ENCODE measurements at places on chromosomes 13 and 19. TPM values are rescaled to one million over a fixed set of nuclear protein-coding genes. Genes with fewer than 3 reads are reported as not detected.

- DNase-seq = no peak
Observed at GRCh38 chr13:60351326-60351725, 45.7 kb upstream of the TDRD3 start.

- peak; percentile 40 for DNase-seq
Observed at GRCh38 chr19:6613711-6614110, 22.8 kb upstream of the CD70 start.

FREM2 gene
- total RNA-seq = 0.07 TPM

DNA sequence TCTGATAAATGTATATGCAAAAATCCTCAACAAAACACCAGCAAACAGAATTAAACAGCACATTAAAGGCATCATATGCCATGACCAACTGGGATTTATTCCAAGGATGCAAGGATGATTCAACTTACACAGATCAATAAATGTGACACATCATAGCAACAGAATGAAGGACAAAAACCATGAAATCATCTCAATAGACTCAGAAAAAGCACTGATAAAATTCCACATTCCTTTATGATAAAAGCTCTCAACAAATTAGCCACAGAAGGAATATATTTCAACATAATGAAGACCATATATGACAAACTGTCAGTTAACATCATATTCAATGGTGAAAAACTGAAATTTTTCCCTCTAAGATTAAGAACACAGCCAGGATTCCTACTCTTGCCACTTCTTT lies 691.6 kb downstream of the DIAPH3 start:
- no peak for DNase-seq

ADAMTSL5 gene
- 6.0 TPM for total RNA-seq

DNA sequence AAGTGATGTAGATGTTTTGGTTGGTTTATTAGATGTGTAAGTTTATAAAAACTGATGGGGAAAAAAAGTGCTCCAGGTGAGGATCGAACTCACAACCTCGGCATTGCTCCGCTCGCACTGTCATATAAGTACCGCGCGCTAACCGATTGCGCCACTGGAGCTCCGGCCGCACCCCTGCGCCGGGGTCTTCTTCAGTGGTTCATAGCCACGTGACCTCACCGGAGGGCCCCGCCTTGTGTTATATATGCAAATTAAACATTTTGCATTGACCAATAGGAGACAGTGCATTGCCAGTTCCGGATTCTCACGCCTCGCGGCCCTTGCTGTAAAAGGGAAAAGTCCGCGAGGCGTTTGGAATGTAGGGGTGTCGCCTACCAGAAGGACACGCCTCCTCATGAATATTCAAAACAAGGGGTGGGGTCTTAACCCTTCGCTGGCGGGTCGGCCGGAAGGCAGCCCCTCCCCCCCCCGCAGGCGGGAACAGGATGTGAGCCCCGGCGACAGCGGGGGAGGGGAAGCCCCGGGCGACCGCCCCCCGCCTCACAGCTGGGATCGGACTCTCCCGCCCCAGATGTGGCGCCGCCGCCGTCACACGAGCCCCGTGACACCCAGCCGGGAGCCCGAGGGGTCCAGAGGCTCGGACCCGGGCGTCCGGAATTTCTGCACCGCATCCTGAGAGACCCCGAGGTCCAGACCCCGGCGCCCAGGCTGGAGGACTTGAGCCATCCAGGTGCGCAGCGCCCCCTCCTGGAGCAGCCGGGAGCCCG lies at the start of gene PLEKHG2:
TSS of gene PLEKHG2 (plus strand) at position 570 of the 767 bp plus-strand sequence. CDS start 1,418 bp downstream, outside the sequence.
- peak; percentile 98 for DNase-seq

DNA sequence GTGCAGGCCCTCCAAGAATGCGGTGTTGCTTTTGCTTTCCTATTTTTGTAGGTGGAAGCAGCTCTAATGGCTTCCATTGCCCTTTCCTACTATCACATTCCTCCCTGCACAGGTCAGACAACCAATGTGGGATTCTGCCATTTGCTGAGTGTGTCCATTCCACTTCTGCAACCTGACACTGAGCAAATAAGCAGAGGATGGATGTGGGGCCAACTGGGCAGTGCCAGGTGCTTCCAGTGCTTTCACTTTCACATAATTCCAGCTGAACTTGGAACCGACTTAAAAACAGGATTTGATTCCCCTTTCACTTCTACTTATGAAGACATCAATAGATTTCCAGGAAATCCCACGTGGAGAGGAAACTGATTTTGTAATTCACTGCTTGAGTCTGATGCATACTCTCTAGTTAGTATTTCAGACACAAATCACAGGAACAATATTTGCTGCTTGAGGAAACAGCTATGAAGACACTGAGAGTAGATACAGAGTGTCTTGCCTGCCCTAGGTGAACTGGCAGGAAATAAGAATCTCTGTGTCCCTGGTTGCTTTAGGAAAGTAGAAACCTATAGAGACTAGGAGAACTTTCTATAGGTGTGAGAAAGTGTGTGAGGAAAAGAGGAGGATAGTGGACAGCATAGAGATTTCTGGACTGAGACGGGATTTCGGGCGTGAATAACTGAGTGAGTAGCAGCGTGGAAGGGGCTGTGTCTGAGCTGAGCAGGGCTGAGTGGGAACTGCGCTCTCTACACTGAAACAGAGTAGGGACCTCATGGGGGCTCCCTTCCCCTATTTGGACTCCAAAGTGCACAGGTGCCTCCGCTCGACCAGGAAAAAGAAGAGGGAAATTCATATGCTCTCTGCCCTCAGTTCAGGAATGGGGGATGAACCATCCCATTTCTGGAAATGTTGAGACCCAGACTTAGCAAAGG lies 22.5 kb downstream of the LGALS16 start:
- no peak for DNase-seq

DNA sequence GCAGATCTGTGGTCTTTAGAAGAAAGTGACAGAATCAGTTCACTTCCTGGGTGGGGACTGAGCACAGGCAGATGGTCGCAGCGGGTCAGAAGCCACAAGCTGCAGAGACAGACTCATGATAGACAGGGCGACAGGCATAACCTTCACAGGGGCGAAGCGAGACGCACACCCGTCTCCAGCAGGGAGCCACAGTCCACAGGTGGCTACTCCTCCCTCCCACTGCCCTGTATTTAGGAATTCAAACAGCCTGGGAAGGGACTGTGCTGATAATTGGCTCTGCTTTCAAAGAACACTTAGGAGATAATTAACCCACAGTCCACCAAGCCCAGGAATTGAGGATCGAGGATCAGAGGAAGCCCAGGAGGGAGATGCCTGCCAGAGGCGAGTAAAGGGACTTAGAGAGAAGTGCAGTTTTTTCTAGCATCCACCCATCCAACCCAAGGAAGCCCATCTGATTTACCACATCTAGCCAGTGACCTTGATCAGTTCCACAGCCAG lies 23.2 kb downstream of the RFX2 start:
- DNase-seq = no peak

PLIN5 gene
- total RNA-seq = not detected

DNA sequence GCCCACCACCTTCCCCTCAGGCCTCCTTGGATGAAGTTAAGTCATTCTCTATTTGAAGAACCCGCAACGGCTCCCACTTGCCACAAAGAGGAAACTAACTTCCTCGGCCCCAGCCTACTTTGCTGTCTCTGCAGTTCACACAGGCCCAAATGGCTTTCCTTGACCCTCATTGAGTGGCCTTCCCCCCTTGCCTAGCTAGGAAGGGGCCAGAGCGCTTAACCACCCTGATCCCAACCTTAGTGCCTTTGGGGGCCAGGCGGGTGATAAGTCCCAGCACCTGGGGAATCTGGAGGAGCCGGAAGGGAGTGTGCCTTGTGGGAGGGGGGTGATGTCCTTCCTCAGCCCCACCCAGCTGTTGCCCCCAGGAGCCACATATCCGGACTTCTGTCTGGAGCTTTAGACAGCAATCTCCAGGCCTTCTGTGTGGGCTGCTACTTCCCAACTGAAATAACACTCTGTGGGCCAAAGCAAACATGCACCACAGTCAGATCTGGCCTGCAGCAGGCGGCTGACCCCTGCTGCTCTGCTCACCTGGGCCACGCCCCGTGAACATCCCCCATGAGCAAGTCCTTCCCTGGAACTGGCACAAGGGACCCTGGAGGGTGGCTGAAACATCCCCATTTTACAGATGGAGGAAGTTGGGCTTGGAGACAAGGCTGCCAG lies 10.5 kb downstream of the NECTIN2 start:
- DNase-seq = no peak

CPAMD8 gene
- total RNA-seq = 0.17 TPM

ZNF560 gene
- 0.34 TPM for total RNA-seq

GRCh38 chr13:91724591-91724990 lies 326.2 kb downstream of the GPC5 start:
- DNase-seq = no peak

DNA sequence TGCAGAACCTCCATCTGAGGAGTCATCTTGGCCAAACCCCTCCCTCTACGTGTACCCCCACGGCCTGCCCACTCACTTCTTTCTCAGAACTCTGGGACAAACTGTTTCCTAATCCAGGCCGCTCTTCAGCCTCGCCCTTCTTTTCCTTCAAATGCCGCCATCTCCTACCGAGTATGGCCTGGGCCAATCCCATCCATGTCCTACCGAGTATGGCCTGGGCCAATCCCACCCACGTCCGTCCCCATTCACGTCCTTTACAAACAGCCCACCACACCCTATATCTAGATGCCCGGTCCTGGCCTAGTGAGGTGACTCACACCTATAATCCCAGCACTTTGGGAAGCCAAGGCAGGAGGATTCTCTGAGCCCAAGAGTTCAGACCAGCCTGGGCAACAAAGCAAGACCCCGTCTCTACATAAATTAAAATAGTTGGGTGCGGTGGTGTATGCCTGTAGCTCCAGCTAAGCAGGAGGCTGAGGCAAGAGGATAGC lies 1.1 kb downstream of the TMEM160 start:
- DNase-seq = no peak

- no peak for DNase-seq
Observed at GRCh38 chr19:35514282-35514809, 897 bp upstream of the DMKN start.

DNA sequence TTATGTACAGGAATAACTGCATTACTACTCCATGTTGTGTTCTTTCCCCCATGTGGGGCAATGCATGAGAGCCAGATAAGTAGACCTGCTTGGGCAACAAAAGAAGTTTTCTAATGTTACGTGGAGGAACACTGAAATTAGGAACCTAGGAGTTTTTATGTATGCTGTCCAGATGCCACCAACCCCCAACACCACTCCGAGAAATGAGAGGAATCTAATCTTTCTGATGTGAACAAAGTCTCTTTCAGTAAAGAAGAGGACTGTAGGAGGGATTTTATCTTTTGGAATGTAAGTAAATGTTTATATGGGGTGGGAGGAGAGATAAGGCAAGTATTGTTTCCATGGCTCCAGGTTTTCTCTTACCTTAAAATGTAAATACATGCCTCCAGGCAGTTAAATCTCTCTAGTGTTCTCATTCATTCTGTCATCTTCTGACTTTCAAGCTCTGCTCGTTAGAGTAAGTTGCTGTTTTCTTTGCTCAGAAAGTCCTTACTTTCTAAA lies 820.6 kb downstream of the PCDH17 start:
- DNase-seq = no peak

GRCh38 chr13:78046331-78046730 lies 127.7 kb upstream of the EDNRB start:
- no peak for DNase-seq

DNA sequence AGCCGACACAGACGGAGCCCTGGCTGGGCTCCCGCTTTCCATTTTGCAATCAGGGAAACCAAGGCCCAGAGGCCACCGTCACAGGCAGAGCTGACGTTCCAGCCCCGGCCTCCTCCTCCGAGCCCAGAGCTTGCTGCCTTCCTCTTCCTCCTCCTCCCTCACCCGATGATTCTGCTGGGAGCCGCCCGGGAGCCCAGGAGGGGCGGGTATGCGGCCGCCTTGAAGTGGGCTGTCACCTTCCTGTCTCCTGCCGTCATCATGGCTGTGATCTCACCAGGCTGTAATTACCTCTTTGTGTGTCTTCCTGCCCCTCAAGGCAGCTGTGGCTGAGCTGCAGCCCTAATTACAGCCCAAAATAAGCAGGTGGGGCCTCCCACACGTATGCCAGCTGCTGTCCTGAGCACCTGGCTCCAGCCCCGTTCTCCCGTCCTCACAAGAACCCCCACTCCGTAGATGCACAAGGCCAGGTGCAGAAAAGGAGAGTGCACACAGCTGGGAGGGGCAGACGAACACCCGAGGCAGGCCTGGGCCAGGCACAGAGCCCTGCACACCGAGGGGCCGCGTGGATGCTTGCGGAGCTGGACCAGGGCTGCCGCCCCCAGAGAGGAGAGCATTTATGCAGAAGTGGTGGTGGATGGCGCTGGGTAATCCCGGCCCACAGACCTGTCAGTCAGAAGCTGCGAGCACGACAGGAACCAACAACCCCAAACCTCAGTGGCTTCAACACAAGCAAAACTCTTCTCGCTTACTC lies 4.0 kb downstream of the TPGS1 start:
- DNase-seq = peak; percentile 87

DNA sequence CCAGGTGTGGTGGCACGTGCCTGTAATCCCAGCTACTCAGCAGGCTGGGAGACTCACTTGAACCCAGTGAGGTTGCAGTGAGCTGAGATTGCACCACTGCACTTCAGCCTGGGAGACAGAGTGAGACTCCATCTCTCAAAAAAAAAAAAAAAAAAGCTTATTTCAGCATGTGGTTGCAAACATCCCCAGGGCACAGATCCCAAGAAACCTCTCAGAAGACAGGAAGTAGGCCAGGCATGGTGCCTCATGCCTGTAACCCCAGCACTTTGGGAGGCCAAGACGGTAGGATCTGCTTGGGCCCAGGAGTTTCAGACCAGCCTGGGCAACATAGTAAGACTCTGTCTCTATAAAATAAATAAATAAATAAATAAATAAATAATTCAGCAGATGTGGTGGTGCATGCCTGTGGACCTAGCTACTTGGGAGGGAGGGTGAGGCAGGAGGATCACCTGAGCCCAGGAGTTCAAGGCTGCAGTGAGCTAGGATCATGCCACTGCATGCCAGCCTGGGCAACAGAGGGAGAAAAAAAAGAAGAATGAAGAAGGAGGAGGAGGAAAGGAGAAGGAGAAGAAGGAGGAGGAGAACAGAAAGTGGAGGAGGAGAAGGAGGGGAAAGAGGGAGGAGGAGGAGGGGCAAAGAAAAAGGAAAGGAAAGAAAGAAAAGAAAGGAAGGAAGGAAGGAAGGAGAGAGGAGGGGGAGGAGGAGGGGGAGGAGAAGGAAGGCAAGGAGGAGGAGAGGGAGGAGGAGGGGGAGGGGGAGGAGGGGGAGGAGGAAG lies 4.3 kb upstream of the LRRC8E start:
- no peak for DNase-seq

CCDC122 gene
- total RNA-seq = 9.2 TPM

- no peak for DNase-seq
Observed at GRCh38 chr13:113143466-113144254, 14.8 kb upstream of the PROZ start.

KIR2DL4 gene
- not detected for total RNA-seq

DNA sequence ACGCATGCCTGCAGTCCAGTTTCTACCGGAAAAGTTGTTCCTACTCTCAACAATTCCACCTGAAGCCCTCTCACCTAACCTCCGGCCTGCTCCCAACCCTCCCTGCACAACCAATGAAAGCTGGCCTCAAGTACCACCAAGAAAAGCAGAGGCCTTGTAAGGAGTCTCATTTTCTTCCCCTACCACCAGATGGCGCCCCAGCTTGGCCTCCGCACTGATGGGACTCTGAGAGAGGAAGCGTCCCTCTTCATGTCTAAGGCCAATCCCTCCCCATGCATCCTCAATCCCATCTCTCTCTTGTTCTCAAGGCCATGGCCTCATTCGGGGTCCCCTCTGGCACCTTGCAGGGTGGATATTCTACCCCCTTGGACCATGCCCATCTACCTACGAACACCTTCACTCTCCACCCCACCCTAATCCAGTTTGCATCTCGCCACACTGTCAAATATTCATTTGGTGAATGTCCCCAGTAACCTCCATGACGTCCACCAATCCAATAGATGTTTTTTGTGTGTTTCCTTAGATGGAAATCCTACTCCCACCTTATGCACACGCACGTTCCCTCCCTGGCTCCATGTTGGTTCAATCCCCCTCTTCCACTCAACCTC lies 412.8 kb downstream of the ZNF536 start:
- no peak for DNase-seq

REEP6 gene
- total RNA-seq = 1.1 TPM
